ENCODE measurements at places on chromosomes 3 and 15. TPM values are rescaled to one million over a fixed set of nuclear protein-coding genes. Genes with fewer than 3 reads are reported as not detected.

The KIF7 gene
- total RNA-seq, result 7.9 TPM

The SLC28A2 gene
- not detected for total RNA-seq

The FOXL2NB gene
- not detected for total RNA-seq

The IQCF5 gene
- total RNA-seq, result not detected

The PLD1 gene
- total RNA-seq, result 12.1 TPM

The TNIK gene
- total RNA-seq, result 9.2 TPM

The NEK10 gene
- 16.6 TPM for total RNA-seq

The PTX3 gene
- total RNA-seq, result 10.7 TPM

The GOLGA6B gene
- total RNA-seq, result not detected
